Panc1 (cell line): ENCODE measurements at places on chromosomes 7 and 10. TPM values are rescaled to one million over a fixed set of nuclear protein-coding genes. Genes with fewer than 3 reads are reported as not detected.

Gene FBXO24
- 0.59 TPM for total RNA-seq

Gene FAM24B
- total RNA-seq, result 21.3 TPM

Gene SYT15
- total RNA-seq, result 0.28 TPM

Gene TIMM23B
- total RNA-seq, result 18.8 TPM

Gene PYROXD2
- total RNA-seq, result 2.3 TPM

Gene ZNF365
- 22.8 TPM for total RNA-seq

Gene TM9SF3
- 179 TPM for total RNA-seq

Gene MMRN2
- 1.0 TPM for total RNA-seq

Gene C7orf57
- 3.2 TPM for total RNA-seq

Gene IDE
- total RNA-seq, result 79.0 TPM

Gene NUTM2D
- 1.5 TPM for total RNA-seq

Gene CYP26C1
- 1.1 TPM for total RNA-seq

- no peak for DNase-seq
Observed at GRCh38 chr7:157560710-157561522, 224.1 kb downstream of the DNAJB6 start.

GRCh38 chr7:141590071-141590470, 38.9 kb downstream of the AGK start:
- DNase-seq, result no peak

DNA sequence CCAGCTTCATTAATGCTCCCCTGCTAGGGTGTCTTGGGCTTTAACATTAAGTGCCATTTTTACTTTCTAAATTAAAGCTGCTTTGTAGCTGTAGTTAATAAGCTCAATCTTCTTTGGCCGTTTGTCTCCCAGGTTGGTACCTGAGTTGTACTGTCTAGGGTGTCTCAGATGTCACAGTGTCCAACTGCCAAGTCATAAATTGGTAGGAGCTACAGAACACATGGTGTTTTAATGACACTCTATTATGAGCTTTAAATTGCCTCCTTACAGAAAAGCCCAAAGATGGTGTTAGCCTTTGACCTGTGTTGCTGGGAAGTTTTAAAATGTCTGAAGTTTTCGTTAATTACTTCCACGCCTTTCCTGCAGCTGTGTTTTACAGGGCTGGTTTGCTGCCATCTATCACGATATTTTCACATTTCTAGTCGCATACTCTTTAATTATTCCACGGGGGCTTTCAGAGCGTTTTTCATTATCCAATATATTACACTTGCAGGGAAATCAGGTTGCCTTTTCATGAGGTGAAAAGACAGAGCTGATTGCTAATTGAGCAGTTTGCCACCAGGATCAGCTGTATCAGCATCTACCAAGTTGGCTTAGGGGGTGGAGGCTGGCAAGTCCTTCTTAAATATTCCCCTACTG, 247.8 kb upstream of the PLPP4 start:
- DNase-seq, result no peak

GRCh38 chr10:7011994-7012393, 398.8 kb downstream of the SFMBT2 start:
- no peak for DNase-seq

DNA sequence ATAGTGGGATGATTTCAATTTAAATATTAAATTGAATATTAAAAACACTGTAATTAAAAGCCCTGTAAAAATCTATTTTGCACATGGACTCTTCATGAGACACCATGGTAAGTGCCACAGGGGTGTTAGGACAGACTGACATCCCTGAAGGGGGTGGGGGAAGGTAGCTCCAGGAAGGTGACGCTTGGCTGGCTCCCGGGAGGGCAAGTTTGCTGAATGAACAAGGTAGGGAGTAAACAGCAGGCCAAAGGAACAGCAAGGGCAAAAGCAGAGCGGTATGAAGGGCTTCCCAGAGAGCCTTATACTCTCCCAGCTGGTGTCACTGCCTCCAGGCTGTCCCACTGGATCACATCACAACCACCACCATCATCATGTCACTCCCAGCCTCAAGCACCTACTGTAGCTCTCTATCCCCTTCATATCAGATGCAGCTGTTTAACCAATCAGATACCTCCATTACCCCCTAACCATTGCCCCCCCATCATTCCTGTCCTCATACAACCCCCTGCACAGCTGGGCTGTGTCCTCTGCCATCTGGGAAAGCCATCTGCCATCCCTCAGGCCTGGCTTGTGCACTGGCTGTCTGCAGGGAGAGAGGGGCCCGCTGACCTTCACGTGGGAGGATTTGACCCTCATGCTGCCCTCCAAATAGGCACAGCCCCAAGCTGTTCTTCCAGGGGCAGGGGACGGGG, 19.5 kb downstream of the HSPA12A start:
- no peak for DNase-seq

DNA sequence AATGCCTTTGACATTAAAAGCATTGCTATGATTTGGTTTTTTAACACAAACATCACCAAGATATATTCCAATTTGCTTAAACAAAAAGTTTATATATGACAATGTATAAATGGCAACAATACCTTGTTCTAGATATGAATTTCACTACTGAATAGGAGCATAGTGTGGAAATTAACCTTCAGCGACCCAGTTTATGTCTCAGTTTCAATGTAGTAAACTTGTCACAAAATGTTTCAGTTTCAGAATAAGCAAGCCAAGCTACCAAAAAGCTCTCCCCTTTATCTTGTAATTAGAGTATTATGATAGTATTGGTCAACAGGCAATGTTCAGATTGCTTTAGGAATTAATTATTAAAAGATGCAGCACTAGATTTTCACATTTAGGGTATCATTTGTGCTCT, 99.6 kb upstream of the PCDH15 start:
- DNase-seq, result no peak

DNA sequence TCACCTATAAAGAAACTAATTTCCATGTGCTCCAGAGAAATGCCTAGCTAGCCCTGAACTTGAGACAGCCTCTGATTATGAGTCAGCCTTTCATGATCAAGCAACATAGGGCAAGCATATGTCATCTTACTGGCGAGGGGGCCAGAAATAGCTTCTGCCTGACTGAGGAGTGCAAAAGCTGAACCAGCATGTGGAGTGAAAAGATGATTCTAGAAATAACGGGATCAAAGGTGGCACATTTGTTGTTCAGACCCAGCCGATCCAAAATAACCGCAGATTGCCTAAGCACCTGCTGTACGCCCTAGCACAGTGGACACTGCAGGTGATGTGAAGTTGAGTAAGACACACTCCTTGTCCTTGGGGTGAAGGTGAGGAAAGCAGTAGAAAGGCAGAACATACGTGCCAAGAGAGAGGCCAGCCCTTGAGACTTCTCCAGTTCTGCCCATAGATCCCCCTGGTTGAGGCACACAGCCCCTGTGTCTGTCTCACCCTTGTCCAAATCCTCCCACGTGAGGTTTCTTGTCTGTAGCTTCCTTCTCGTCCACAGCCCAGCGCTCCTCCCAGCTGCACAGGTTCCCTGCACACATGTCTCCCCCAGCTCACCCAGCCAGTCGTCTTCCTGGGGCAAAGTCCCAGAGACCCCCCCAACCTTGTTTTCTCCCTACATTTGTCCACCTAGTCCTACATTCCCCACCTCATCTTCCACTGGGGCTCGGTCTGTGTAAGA, 2.8 kb upstream of the BCL7B start:
- peak; percentile 42 for DNase-seq

- DNase-seq, result no peak
Observed at GRCh38 chr7:12620371-12620770, 49.9 kb downstream of the SCIN start.

- no peak for DNase-seq
Observed at GRCh38 chr10:133217800-133218589, 12.0 kb upstream of the UTF1 start.

DNA sequence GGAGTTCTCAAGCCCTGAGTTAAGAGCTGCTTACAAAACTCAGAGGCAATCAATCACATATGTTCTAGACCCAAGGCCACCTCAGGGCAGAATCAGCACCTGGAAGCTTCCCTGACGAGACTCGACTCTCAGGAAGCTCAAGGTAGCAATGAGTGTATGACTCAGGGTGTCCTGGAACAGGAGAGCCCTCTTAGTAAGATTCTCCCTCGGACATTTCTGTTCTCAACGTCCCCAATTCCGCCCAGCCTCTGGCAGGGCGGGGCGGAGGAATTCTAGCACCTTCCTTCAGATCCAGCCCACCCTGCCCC, 39.6 kb upstream of the PROSER2 start:
- no peak for DNase-seq

- no peak for DNase-seq
Observed at GRCh38 chr10:120480065-120480600, 23.1 kb downstream of the PLPP4 start.

GRCh38 chr7:111240371-111240770, 149.4 kb downstream of the LRRN3 start:
- DNase-seq, result no peak

DNA sequence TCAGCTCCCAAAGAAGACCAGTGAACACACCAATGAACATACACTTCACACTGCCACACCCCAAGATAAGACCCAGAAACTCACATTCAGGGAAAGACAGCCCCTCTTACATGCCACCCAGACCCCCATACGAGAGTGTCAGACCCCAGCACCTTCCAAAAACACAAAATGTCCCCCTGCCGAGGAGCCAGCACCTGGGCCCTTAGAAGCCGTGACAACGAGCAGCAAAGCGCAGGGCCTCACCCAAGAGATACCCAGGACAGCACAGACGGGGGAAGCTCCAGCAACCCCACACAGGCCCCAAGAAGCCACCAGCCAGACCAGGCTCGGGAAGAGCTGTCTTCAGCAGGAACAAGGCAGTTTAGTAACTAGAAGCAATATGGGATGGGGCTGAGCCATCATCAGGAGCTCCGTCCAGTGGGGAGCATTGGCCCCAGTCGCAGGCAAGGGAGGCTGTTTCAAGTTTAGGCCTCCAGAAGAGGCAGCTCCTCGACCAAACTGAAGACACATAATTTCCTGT, 243.6 kb downstream of the PTPRN2 start:
- DNase-seq, result no peak

- DNase-seq, result no peak
Observed at GRCh38 chr10:125557311-125557710, 125.7 kb downstream of the TEX36 start.

- no peak for DNase-seq
Observed at GRCh38 chr7:34059136-34059828, 153.9 kb downstream of the BMPER start.

DNA sequence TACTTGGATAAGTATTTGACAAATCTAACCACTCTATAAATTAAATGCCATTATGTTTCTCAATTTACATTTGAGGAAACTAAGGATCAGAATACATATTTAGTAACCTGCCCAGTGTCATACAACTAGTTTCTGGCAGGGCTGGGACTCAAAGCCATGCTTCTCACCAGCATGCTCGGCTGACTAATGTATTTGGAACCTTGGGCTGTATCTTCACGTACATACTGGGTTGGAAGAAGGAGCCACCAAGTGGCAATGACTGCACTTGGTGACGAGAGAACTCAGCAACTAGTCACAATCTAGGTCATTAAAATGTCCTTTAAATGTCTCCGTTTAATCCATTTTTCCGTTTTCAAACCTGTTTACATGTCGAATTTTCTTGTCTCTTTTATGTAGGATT, 42.9 kb downstream of the CHRM2 start:
- peak; percentile 22 for DNase-seq

DNA sequence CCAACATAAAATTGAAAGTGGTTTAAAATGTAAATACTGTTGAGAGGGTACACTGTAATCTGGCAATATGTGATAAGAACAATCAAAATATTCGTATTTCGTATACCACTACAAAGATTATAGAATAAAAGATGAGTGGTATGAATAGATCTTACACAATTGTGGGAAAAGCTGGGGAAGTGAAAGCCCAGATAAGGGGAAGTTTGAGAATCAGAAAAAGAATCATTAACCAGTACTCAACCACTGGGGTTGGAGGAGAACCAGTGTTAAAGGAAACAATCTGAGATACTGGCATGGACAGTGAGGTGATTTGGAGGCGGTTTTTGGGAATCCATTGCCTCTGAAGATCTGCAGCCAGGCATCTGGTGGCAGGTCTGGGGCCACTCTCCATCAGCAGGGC, 59.7 kb upstream of the CDK14 start:
- no peak for DNase-seq

GRCh38 chr7:69787736-69788431, 189.6 kb downstream of the AUTS2 start:
- DNase-seq, result no peak

DNA sequence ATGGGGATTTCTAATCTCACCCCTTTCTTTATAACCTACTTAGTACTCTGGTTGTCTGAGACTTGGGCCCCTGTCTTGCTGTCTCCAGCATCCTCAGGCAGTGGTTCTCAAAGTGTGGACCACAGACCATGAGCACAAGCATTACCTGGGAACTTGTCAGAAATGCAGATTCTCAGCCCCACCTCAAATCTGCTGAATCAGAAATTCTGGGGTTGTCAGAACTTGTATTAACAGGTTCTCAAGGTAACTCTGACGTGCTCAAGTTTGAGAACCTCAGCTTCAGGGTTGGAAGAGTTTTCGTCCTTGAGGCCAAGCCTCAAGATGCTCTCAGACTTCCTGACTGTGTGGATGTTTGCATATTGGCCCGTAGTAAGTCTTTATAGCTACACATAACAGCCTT, 97.4 kb downstream of the REEP3 start:
- no peak for DNase-seq

GRCh38 chr7:98877692-98878364, 504 bp upstream of the TRRAP start:
- DNase-seq, result no peak

DNA sequence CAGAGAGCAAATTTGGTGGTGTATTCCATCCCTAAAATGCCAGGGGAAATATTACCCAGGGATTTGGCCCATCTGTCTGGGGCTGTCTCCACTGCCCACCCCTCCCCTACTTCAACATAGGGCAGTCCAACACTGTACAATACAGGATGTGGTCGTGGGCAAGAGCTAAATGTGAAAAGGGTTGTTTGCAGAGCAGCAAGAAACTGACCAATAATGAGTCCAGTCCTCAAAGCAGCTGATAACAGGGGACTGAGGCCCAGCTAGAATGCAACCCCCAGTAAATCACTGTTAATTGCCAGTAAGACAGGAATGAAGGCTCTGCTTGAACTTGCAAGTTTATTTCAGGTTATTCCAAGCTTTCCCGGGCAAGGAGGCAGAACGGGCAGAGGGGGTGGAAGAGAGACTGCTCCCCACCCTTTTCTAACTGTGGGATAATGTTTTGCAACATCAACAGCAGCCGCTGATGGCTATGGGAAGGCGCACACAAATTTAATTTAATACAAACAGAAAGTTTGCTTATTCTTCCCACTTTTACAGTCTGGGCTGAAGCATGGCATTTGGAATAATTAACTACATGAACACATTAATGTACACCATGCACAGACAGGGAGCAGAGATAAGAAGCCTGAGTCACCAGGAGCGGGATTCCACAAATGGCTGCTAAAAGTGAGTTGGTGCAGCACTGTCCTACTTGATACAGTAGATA, 36.8 kb downstream of the AFAP1L2 start:
- DNase-seq, result no peak

- no peak for DNase-seq
Observed at GRCh38 chr7:29809533-29810155, 3.3 kb downstream of the WIPF3 start.

DNA sequence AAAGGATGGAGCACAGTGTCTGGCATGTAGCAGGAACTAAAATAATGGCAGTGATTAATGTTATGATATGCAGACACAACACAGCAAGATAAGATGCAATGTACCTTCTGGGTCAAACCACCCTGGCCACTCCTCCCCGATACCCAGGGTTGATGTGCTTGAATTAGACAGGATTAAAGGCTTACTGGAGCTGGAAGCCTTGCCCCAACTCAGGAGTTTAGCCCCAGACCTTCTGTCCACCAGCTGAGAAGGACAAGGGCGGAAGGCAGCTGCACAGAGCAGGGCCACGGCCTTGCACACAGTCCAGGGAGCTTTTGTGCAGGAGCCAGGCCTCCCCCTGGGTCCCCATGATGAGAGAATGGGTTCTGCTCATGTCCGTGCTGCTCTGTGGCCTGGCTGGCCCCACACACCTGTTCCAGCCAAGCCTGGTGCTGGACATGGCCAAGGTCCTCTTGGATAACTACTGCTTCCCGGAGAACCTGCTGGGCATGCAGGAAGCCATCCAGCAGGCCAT, at the start of gene RBP3:
TSS of gene RBP3 (plus strand) at position 226 of the 514 bp plus-strand sequence. CDS start at position 348, 122 bp downstream.
- DNase-seq, result no peak
